ENCODE measurements at places on chromosomes 12 and 14.

DNA sequence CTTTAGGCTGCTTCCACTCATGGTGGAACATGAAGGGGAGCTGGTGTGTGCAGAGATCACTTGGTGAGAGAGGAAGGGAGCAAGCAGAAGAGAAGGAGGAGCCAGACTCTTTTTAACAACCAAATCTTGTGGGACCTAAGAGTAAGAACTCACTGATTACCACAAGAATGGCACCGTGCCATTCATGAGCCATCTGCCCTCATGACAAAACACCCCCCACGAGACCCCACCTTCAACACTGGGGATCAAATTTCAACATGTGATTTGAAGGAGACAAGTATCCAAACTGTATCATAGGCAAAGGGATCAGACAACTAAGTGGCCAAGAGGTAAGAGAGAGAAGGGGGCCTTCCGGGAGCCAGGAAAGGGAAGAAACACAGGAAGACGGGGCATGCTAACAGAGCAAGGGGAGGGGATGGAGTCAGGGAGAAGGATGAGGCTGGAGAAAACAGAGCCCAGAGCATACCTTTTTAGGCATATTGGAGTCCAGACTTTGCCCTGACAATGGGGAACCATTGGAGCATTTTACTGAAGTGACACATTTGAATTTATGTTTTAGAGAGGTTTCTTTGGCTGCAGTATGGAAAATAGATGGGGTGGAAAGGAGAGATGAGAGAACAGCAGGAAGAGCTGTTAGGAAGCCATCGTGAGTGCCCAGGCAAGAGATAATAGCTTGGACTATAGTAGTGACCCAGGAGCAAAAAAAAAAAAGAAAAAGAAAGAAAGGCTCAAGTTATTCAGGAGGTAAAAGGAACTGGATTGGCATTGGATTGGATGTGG is 204.4 kb upstream of the NUDT4 start:
- no peak for DNase-seq

GRCh38 chr12:88325076-88325815 is 183.1 kb downstream of the TMTC3 start:
- DNase-seq = peak; percentile 94

GRCh38 chr12:88784166-88784565 is 203.9 kb upstream of the KITLG start:
- no peak for DNase-seq

GRCh38 chr14:68544081-68544892 is 248.6 kb downstream of the ZFP36L1 start:
- peak; percentile 99 for DNase-seq

DNA sequence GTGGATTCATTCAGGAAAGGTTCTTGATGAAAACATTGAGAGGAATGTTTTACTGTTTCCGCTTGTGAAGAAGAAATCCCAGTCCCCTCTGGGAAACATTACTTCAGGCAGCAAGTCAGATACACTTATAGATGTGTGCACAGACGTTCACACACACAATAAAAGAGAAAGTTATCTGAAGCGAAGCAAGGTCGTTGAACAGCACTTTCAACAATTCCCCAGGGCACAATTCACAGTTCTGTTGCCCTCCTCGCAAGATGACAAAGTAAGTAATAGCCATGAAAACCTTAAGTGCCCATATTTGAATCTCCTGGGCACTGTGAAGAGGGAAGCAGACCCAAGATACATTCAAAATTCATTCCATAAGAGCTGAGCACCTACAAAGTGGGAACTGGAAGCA is 156.6 kb upstream of the CAND1 start:
- DNase-seq = no peak

DNA sequence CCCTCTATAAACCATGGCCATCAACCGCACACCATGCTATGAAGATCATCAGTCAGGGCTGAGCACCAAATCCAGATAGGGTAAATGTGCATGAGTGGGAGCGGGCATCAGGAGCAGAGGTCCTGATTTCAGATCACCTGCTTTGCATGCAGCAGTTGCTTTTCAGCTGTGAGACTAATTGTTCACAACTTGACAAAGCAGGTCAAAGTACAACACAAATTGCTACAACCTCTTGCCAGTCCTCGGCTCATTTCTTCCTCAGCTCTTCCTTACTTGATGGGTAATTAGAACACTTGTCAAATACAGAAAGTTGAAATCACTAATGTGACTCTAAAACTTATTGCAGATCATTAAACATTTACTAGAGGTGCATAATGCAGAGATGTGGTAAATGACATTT is 171.6 kb downstream of the PPM1H start:
- no peak for DNase-seq

DNA sequence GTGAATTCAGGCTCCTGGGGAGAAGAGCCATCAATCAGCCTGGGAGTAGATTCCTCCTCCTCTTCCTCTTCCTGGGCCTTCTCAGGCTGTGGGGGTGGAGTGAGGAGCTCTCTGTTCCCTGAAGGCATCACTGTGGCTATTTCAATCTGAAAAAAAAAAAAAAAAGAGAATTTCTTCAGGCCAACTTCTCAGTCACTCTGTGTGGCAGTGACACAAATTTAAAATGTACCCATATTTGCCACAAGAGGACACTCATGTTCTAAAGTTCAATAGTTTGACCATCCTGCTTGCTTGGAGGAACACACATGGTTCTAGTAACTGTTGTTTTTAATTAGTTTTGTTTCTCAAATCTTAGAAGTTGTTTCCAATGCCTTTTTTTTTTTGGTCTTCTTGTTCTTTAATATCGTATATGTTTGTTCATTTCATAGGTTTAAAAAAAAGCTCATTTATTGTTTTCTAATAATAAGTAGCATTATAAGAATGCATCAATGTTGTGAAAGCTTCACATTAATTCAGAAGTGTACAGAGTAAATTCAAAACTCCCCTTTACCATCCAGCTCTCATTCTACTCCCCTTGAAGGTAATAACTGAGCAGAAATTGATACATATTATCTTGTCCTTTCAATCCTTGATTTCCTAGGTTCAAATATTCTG is 23.3 kb upstream of the CCER1 start:
- peak; percentile 53 for DNase-seq

DNA sequence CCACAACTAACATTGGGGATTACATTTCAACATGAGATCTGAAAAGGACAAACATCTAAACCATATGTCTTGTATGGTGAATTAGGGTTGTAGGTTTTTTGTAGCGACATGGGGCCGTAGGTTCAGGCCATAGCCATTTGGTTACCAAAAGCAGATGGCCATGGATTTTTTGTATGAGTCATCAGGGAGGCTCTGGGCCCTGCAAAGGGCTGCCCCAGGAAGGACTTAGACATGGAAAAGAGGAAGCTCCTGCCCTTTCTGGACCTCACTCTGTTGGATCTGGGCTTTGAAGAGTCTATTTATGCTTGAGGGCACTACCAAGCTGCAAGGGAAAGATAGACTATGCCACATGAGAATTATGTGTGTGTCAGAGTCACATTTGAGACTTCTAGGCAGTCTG is 89.3 kb upstream of the DHRS4 start:
- DNase-seq = no peak

DNA sequence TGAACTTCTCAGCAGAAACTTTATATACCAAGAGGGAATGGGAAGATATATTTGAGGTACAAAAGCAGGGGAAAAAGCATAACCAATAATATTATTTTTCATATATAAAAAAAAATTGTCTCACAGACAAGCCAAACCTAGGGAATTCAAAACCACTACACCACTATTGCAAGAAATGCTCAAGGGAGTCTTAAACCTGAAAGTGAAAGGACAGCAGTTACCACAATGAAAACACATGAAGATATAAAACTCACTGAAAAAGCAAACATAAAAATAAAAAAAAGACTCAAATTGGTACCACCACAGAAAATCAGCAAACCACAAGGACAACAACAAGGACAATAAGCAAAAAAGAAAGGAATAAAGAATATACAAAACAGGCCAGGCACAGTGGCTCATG is 131.9 kb downstream of the CEP128 start:
- no peak for DNase-seq

DNA sequence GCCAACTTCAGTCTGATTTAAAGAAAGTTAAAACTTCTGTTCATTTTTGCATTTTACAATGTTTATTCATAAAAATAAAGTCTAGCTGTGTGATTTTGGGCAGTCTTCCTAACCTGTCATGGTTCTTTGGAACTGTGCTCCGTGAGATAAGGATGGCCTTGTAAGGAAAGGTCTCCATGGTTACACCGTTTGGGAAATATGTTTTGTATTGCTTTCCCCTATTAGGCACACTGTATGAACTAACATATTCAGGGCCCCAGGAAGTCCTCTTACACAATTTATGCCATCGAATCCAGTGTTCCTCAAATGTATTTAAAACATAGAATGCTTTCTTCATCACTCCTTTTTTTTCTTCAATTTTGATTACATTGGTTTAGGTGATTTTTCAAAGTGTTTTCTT is 54.5 kb downstream of the APAF1 start:
- DNase-seq = no peak

- no peak for DNase-seq
Measured at GRCh38 chr14:92863286-92864080, 59.5 kb upstream of the CHGA start.

DNA sequence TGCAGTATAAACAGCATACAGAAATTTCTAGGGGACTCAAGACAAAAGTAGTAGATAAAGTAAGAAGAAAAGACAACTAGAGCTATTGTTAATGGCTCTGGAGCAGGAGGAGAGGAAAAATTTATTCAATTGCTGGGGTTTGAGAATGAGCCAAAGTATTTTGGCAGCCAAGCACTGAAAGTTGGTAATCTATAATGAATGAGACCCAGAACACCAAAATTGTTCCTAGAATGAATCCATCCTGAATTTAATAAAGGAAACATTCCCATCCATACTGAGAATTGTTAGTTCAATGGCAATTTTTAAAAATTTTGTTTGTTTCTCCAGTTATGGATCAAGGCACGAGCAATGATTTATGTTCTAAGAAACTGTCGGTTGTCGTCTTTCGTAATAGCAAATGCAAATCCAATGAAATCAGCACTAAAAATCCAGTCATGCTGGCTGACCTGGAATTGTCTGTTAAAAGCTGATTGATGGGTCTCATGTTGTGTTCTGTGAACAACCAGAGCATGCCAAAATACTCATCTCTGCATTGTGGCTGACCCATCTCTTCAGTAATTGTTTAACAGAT is 170.9 kb upstream of the LMNTD1 start:
- DNase-seq = no peak

DNA sequence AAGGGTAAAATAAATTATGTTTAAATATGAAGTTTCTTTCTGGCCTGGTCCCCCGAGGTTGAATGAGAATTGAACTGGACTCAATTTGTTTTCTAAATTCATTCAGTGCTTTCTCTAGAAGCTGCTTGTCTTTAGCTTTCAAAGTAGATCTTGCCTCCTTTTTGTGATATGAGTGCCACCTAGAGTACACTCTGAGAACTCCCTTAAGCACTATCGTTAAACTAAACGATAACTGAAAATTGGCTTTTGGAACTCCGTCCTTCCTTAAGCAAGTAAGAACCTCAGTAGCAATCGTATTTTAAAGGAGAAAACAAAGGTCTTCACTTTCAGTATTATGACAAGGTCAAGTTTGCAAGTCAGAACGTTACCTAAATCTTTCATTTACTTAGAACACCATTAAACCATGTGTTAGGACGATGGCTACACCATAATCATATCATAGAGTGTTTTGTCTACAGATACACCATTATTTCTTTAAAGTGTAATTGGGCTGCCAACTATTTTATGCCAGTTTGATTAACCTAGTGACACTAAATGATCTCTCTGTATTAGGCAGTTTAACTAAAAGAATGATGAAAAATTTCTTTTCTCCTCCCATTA is 364.8 kb downstream of the SNAPC1 start:
- DNase-seq = peak; percentile 12

GRCh38 chr14:74570696-74571095 is 41.3 kb downstream of the LTBP2 start:
- DNase-seq = no peak

- DNase-seq = no peak
Measured at GRCh38 chr12:8950221-8950527, 729 bp upstream of the M6PR start.

GRCh38 chr12:85504624-85505023 is 224.6 kb downstream of the ALX1 start:
- no peak for DNase-seq

DNA sequence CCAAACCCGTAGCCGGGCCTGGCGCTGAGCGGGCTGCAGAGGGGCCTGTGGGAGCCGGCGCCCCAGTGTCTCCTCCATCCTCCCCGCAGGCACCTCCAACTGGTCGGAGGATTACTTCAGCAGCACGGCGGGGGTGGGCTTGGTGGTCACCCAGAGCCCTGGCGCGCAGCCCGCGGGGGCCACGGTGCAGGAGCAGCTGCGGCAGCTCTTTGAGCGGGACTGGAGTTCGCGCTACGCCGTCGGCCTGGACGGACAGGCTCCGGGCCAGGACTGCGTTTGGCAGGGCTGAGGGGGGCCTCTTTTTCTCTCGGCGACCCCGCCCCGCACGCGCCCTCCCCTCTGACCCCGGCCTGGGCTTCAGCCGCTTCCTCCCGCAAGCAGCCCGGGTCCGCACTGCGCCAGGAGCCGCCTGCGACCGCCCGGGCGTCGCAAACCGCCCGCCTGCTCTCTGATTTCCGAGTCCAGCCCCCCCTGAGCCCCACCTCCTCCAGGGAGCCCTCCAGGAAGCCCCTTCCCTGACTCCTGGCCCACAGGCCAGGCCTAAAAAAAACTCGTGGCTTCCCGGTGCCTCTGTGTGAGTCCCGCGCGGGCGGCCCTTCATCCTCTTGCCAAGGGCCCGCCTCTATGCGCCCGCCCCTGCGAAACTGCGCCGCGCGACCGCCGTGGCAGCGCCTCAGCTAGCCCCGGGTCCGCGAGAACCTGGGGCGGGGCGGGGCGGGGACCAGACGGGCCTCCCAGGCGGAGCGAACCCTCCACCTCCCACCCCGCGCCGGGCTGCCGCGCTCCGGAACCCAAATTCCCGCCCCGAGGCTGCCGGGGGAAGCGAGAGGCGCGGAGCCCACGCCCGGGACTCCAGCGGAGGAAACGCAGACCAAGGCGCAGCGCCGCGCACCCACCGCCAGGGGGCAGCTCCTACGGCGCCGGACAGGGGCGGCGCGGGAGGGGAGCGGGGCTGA is 8.3 kb downstream of the PLD4 start:
- peak; percentile 41 for DNase-seq

DNA sequence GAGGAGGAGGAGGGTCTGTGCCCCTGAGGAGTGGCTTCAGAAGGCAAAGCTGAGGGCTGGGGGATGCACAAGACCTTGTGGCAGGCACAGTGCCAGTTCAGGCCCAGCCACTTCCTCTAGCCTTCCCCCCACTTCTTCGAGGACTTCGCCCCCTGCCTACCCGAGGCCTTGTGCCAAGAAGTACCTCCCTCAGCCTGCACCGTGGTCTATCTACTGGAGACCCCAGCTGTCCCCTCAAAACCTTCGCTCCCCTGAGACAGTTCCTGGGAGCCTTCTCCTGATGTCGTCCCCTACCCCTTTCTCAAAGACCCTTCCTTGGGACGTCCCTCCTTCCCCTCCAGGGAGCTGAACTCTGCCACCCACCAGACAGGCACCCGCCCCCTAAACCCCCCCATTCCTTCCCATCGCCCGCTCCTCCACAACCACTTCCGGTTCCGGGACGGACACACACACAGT is 604 bp downstream of the ZNF384 start:
- no peak for DNase-seq

All from GM04503 (cell line).